Endothelial cell (in vitro differentiated cells): ENCODE measurements at places on chromosomes 7 and 10. TPM values are rescaled to one million over a fixed set of nuclear protein-coding genes. Genes with fewer than 3 reads are reported as not detected.

The THSD7A gene
- 28.7 TPM for total RNA-seq

The CAV2 gene
- 35.5 TPM for total RNA-seq

The GAD2 gene
- total RNA-seq, result 0.90 TPM

The EN2 gene
- total RNA-seq, result 2.1 TPM

The ATG9B gene
- total RNA-seq, result 0.85 TPM

The TRPV5 gene
- not detected for total RNA-seq

The VWDE gene
- 3.2 TPM for total RNA-seq

The DGKI gene
- 0.69 TPM for total RNA-seq
